M059J (cell line): ENCODE measurements at places on chromosomes 2 and 18. TPM values are rescaled to one million over a fixed set of nuclear protein-coding genes. Genes with fewer than 3 reads are reported as not detected.

DNA sequence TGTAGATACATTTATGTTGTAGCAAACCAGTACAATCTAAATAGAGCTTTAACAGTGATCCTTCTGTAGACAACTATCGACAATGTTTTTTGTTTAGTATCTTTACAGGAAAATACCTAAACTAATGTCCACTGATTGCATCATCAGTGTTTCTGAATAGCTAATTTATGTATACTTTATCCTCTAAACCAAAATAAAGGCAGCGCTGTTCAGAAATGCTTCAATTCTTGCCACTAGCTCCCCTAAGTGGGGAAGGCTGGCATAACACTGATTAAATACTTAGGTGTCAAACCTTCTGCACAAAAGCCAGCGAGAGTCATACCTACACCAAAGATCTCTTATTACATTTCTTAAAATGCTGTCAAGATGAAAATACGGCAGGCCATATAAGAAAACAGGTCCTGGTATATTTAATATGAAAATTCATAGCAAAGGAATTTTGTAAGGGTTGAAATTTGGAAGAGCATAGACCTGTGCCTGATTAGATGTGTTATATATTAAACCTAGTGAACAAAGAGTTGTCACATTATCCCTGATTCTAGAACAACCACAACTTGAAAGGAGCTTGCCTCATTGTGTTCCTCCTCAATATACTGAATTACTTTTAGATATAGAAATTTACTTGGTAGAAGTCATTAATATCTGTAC lies 1693.4 kb upstream of the SLC39A10 start:
- peak; percentile 46 for DNase-seq

DNA sequence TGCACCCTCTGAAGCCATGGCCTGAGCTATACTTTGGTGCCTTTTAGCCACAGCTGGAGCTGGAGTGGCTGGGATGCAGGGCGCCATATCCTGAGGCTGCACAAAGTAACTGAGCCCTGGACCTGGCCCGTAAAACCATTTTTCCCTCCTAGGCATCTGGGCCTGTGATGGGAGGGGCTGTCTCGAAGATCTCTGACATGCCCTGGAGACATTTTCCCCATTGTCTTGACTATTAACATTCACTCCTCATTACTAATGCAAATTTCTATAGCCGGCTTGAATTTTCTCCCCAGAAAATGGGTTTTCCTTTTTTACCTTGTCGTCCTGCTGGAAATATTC lies 15.4 kb downstream of the TAF1B start:
- no peak for DNase-seq

DNA sequence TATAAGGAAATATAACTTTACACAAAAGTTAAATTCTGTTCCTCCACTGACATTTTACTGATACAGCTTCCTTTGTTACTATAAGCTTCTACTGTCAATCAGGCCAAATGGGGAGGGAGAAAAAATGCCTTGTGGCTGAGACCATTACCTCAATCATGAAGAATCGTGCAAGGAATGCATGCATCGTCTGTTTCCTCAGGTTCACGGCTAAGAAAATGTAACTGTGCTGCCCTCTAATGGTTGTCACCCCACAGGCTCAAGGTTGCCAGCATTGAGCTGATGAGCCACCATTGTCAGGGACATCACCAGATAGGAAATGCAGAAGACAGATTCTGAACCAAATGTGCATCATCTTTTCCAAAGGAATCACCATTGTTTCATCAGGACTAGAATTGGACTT lies 426.9 kb downstream of the CDH2 start:
- DNase-seq, result peak; percentile 79

- DNase-seq, result no peak
These were observed 82.7 kb downstream of the SH3BP4 start for GRCh38 chr2:235034265-235035118.

GRCh38 chr2:226631187-226631586 lies 168.4 kb downstream of the IRS1 start:
- DNase-seq, result no peak

DNA sequence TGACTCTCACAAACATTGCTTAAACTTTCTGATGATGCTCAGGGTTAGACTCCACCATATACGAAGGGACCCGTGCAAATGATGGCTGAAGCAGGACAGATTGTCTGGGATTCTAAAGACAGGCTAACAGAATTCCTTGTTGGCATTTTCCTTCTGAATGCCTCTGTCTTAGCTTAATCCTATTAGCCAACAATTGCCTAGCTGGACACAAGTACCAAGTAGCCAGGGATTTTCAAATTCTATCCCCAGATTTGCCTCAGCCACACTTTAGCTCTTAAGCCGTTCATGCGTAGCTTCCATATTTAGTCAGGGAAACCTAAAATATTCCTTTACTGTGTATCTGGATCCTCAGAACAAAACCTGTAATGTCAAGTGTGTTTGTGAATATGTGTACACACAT lies 40.0 kb downstream of the COL4A3 start:
- DNase-seq, result no peak

GRCh38 chr2:3533836-3534235 lies 14.5 kb upstream of the ADI1 start:
- no peak for DNase-seq

DNA sequence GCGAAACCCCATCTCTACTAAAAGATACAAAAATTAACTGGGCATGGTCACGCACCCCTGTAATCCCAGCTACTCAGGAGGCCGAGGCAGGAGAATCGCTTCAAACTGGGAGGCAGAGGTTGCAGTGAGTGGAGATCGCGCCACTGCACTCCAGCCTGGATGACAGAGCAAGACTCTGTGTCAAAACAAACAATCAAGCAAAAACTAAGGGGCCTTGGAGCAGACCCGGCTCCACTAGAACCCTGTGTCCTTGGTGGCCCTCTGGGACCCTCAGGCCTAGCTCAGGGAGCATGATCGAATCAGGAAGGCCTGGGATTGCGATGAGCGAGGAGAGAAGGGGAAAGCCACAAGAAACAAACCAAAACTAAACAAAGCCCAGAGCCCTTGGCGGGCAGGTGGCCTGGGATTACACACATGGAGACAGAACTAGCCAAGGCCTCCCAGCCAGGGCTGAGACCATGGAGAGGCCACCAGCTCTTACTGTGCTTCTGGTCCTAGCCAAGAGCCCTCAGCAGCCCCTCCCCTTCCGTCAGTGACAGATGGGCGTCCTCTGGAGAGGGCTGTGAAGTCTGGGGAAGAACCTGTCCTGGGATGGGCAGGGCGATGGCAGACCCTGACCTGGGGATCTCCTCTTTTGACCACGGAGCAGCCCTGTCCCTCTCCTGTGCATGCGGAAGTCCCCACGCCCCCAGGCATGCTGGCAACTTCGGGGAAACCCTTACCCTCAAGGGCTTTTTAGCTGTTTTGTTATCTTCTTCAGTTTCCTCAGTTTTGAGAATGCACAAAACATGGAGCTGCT lies 27.4 kb upstream of the CATIP start:
- no peak for DNase-seq

- DNase-seq, result no peak
These were observed 49.9 kb upstream of the TXNDC2 start for GRCh38 chr18:9835825-9836224.

- DNase-seq, result peak; percentile 55
These were observed 52.6 kb downstream of the NCK2 start for GRCh38 chr2:105797298-105797819.

DNA sequence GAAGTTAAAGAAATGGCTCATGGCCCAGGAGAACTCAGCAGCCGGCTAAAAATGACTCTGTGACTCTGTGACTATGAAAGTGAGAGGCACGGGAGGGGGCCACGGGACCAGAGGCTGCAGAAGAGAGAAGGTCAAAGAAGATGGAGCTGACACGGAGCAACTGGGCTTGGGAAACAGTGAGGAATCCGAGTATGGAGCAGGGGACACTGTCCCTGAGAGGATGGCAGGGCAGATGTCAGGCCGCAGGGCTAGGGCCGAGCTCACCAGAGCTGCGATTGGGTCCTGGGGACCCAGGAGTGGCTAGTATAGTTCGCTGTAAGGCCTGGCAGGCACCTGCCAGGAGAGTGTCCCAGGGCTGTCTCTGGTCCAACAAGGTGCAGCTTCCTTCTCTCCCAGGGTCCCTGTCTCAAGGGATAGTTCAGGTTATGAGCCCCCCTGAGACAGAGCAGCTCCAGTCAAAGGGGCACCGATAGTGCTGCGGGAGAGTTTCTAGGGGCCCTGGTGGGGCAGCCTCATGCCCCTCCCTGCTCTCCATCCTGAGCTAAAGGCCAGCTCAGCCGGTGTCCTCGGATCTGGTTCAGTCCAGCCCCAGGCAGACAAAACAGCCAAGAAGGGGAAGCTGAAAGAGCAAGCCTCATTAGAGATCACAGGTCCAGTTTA lies 42.7 kb downstream of the CIB4 start:
- no peak for DNase-seq

- no peak for DNase-seq
These were observed at the start of gene RFX8 for GRCh38 chr2:101474731-101475384. Gene RFX8, minus strand, starts transcription at chr2:101475112. Its CDS starts 8,264 bp downstream, at chr2:101466848.

DNA sequence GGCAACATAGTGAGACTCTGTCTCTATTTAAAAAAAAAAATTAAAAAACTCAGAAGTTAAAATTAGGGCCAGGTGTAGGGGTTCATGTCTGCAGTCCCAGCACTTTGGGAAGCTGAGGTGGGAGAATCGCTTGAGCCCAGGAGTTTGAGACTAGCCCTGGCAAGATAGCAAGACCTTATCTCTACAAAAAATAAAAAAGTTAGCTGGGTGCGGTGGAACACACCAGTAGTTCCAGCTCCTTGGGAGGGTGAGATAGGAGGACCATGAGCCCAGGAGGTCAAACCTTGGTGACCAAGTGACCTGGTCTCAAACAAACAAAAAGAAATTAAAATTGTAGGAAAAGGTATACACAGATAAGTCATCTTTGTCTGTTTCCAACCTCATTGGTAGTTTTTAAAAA lies 11.3 kb downstream of the TTLL4 start:
- DNase-seq, result no peak

- peak; percentile 97 for DNase-seq
These were observed 32.2 kb downstream of the QPCT start for GRCh38 chr2:37376421-37377186.

DNA sequence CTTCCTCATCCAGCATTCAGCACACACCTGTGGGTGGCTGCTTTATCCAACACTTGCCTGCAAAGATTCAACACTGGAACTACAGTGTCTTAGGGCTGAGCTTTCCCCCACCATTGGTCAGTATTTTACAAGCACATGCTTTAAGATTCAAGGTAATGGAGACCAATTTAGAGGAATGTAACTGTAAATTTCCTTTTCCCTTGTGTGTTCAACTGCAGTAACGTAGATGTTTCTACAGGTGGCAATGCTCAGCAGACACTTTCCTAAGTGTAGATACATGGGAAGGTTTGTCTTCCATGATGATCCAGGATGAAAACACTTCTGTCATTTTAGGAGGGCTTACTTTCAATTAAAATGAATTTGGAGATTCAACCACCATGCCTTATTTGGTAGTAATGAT lies 143.6 kb upstream of the PXDN start:
- DNase-seq, result peak; percentile 15

GRCh38 chr2:99139003-99139402 lies 2.5 kb upstream of the C2orf15 start:
- DNase-seq, result no peak

DNA sequence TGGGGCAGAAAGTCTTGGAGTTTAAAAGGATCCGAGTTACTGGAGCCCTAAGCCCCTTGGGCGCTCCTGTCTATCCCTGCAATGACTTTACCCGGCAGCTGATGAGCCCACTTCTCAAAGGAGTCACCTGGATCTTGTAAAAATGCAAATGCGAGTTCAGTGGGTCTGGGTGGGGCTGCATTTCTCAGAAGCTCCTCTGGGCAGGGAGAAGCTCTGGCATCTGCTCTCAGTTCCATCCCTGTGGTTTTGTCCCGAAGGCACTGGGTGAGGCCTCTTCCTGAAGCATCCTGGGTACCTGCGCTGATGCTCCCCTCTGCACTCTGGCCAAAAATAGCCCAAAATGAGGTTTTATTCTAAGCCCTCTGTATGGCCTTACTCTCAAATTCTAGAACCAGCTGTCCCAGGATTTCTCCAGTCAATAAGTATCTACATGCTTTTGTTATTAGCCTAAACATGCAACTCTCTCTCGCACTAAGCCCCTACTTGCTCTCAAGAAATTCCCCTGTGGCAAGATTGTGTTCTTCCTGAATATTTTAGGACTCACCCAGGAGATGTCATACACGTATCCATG lies 167.8 kb upstream of the APCDD1 start:
- no peak for DNase-seq

- no peak for DNase-seq
These were observed 476.5 kb downstream of the LRP1B start for GRCh38 chr2:141654311-141654710.

DNA sequence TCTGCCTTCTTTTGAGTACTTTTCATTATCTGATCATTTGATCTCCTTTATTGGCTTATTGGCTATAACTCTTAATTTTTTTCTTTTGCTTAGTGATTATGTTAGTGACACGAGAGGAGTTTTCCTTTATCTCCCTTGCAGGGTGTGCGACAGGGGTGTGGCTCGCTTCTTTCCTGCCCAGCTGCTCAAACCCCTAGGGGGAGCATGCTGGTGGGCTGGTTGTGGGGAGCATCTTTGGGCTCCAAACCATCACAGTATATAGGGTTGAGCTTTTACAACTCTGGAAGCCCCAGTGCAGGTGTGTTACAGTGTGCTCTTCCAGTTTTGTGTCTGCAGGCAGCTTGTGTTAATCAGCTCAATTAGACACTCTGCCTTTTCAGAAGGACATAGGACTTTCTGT lies 357.0 kb upstream of the TMEFF2 start:
- DNase-seq, result no peak

DNA sequence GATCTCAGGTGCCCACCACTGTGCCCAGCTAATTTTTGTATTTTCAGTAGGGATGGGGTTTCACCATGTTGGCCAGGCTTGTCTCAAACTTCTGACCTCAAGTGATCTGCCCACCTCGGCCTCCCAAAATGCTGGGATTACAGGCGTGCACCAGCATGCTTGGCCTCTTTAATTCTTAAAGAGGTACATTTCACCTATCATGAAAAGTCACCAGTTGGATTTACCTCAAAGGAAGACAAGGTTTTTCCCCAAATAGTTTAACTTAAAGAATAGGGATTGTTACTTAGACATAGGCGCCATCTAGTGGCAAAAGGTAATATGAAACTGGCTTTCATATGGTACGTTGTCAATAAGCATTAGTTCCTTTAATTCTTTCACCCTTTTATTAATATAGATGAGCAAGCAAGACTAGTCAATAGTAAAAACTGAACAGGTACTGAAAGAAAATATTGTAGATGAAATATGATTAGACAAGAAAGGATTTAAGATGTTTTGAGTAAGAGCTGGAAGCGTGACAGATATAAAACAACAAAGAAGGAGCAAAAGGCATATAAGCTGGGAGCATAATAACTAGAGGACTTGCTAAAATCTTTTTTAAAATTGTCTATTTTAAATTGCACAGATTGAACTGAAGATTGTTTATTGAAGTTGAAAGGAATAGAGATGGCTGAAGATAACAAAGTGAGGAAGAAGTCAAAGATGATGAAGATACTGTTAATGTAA lies 35.0 kb upstream of the PSMD14 start:
- DNase-seq, result peak; percentile 35

- no peak for DNase-seq
These were observed 175.0 kb downstream of the L3MBTL4 start for GRCh38 chr18:6239716-6240115.

The TGFA gene
- 8.1 and 9.3 TPM in 2 replicates for total RNA-seq

The STRADB gene
- 41.1 and 51.6 TPM in 2 replicates for total RNA-seq

The LOXHD1 gene
- not detected in 2 replicates for total RNA-seq

The PTCD3 gene
- 38.3 and 52.6 TPM in 2 replicates for total RNA-seq

The ADRA2B gene
- total RNA-seq, result not detected in 2 replicates

The SLC8A1 gene
- 0.91 and 1.9 TPM in 2 replicates for total RNA-seq

The MAP3K19 gene
- total RNA-seq, result not detected in 2 replicates

The PDCD1 gene
- not detected in 2 replicates for total RNA-seq

The PRKAG3 gene
- total RNA-seq, result not detected in 2 replicates

The ANKRD23 gene
- 0.20 TPM in 1 of 2 replicates, not detected in the other for total RNA-seq

The CNGA3 gene
- total RNA-seq, result not detected in 2 replicates
